NCI-H146 (cell line): ENCODE measurements at places on chromosomes 13 and 19.

- no peak for DNase-seq
Measured at GRCh38 chr19:47309608-47310007, at the start of gene C5AR1. Gene C5AR1, plus strand, starts transcription at chr19:47309861. Its CDS starts 35 bp downstream, at chr19:47309896.

DNA sequence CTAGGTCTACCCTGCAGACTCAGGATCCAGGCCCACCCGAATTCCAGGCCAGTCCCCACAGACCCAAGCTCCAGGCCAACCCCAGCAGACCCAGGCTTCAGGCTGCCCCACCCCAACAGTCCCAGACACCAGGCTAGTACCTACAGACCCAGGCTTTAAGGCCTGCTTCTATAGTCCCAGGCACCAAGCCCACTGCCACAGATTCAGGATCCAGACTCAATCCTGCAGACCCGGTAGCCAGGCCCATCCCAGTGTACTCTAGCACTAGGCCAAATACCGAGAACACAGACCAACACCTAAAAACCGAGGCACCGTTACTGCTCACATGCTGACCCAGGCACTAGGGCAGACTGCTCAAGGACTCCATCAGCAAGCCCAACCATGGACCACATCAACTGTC, 862.3 kb downstream of the UQCRFS1 start:
- DNase-seq = no peak

GRCh38 chr19:37932985-37933936, 26.3 kb downstream of the SIPA1L3 start:
- peak; percentile 62 for DNase-seq

DNA sequence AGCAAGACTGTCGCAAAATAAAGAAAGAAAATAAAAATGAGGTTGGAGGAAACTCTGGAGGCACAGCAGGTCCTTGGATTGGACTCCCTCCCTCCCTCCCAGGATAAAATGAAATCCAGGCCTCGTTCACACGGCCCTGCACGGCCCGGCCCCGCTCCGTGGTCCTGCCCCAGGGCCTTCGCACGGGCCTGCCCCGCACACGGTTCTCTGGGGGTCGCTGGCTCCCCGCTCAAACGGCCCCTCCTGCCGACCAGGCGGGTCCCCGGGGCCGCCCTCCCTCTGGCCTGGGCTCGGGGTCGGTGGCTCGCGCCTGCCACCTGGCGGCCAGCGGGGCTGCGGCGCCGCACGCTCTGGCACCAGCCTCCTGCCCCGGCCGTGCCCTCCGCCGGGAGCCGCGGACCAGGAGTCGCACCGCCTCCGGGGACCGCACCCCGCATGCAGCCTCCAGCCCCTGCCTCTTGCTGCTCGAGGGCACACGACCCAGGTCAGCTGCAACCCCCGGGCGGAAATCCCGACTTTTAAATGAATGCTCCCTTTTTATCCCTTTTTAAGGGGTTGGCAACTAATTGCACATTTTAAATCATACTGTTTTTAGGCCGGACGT, 1.5 kb upstream of the WDR18 start:
- DNase-seq = peak; percentile 33

- DNase-seq = peak; percentile 92
Measured at GRCh38 chr13:110125157-110125556, 181.8 kb downstream of the COL4A1 start.

DNA sequence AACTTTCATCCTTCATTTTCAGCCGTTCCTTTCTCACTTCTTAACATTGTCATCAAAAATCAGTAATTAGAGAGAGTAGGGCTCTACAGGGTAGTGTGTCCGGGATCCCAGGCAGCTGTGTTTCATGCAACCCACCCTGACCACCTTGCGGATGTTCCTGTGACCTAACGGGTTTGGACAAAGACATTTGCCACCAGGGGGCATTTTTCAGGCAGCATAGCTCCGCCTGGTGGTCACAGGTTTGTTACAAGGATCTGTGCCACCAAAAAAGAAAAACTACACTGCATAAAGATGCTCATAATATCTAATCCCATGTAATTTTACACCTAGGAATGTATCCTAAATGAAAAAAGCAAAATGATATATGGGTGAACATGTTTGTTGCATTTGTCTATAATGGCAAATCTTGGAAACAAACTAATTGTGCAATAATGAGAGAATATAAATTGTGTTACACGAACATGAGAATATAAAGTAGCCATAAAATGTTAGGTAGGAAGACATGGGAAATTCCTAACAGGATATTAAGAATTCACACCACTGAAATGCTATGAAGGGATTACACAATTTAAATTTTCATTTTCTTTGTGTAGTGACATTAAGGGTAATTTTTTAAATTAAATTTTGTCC, 123.0 kb downstream of the SLC7A1 start:
- DNase-seq = peak; percentile 16

DNA sequence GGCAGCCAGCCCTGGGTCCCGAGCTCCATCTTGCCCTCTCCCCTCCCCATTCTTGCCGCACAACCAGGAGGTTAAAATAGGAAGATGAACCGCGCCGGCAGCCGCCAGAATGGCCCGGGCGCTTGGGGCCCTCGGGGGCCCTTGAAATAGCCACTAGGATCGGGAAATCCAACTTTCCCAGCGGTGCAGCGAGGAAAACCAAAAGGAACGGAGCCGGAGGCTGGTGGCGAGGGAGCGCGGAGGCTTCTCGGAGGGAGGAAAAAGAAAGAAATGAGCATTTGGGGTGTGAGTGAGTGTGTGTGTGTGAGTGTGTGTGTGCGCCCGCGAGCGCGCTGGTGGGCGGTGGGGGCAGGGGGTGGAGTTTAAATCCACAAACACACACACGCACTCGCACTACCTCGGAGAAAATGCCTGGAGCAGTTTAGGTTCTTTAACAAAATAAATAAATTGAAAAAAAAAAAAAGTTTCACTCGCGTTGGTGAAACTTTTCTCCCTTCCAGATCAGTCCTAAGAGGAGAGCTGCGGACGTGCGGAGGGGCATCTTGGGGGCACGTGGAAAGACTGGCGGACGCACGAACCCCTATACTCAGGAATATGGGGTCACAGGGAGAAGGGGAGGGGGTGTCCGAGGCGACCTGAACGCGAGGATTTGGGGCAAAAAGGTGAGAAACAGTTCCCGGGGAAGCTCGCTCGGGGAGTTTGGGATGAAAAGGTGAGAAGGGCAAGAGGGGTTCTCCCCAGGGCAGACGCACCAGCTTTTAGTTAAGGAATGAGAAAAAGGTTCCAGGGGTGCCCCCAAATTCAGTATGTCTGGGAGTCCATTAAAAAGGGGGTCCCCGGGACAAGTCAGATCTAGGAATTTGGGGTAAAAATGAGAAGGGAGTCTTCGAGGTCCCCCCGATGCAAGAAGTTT, 1.3 kb downstream of the RFX2 start:
- peak; percentile 19 for DNase-seq

DNA sequence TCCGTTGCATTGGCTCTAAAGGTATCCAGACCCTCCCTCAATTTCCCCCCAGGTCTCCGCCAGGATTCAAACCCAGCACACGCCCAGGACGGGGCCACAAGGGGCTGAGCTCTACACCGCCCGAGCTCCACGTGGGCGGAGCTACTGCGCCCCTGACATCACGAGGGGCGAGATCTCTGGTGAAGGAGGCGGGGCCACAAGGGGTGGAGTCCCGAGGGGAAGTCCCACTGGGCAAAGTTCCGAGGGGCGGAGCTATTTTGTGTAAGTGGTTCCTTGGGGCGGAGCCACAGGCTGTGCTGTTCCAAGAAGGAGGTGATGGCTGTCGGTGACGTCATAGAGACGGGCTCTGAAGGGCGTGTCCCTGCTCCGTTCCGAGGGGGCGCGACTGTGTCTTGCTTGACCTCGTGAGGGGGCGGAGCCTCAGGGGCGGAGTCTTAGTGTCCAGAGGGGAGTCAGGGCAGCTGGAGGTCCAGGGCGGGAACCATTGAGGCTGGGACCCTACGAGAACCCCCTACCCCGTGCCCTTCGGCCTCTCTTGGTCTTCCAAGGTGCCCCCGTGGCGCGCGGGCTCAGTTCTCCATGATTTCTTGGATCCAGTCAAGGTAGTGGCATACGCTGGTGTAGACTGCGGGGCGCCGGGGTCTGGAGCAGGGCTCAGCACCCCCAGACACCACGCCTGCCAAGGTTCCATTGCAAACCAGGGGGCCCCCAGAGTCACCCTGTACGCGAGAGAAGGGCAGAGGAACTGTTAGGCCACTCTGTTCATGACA, 1.3 kb upstream of the KLK8 start:
- DNase-seq = no peak

- no peak for DNase-seq
Measured at GRCh38 chr13:93499991-93500390, 273.4 kb downstream of the GPC6 start.

DNA sequence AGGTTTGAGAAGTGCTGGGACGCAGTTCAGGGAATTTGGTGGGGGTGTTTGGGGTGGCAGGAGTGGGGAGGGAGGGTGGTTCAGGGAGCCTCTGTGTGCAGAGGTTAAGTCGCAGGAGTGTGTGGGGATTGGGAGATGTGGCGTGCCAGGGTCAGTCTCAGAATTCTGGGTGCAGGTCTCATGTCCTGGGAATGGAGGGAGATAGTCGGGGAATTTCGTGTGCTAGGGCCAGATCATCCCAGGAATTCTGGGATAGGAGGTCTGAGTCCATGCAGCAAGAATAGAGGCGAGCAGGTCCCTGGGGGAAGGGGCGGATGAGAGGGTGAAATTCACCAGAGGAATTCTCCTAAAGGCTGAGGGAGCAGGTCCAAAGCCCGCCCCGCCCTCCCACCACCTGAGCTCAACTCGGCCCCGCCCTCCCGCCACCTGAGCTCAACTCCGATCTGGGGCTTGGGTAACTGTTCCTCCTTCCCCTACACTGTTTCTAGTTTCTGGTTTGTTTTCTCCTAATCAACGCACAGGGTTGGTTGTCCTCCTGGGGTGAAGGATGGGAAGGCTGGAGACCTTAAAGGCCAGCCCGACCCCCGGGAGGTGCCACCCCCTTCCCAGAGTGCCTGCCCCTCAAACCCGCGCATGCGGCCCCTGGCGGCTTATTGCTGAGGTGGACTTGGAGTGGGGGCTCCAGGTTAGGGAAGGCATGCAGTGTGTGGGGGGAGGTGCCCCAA, 15.2 kb downstream of the KCNC3 start:
- peak; percentile 66 for DNase-seq

GRCh38 chr19:39438270-39438934, 2.7 kb upstream of the RPS16 start:
- no peak for DNase-seq

DNA sequence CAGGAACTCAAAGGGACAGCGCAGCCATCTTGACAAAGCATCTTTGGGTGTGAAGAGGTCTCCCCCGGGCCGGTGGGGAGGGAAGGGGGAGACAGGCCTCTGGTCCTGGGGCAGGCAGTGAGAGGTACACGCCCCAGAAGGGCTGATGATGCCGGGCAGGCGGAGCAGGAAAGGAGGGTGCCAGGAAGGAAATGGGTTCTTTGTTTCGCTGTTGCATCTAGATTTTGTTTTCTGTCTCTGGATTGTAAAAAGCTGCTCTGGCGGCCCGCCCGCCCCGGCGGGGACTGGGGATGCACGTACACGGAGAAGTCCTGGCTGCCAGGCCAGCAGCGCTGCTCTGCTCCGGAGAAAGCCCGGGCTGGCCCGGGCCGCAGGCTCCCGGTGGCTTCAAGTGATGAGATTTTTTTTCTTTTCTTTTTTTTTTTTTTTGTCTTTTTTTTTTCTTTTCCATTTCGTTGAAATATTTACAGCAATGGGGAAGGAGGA, 13.2 kb upstream of the ASF1B start:
- DNase-seq = no peak

- DNase-seq = peak; percentile 64
Measured at GRCh38 chr19:45340232-45340898, at the start of gene KLC3. Gene KLC3, plus strand, starts transcription at chr19:45340750. Its CDS starts 4,792 bp downstream, at chr19:45345542.

GRCh38 chr19:31385744-31386143, 36.5 kb upstream of the TSHZ3 start:
- DNase-seq = no peak

DNA sequence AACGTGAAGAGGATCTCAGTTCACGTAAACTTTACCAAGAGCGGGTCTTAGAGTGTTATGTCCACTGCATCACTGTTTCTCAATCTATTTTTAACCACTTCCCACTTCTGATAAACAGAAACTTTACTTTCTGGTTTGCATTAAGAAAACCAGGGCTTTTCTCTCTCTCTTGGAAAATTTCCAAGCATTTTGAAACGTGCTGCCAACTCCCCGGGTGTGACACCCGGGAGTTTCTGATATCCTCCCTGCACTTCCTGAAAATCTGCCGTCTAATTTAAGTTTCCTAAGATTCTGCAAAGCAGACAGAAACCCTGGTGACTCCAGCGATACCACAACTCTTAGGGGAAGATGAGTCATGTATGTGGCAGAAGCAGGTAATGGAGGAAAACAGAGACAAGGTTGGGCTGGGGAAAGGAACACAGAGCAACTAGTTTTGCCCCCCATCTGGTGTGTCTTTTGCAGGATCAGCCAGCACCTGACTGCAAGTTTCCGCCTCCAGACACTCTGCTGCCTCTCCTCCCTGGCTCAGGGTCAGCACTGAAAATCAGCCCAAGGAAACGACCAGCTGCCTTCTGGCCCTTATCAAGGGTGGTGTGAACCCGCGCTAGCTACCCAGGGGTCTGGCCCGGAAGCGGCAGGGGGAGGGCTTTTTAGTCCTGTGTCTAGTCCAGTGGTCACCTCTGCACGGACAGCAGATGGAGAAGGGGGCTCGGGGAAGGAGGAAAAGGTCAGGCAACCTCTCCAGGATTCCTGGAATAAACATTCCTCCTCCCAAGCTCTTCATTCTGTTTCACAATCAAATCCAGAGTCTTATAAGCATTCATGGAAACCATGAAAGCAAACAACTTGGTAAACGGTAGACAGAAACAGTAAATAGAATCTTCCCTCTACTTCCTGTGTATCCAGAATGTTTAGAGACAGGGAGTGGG, 11.3 kb upstream of the FFAR2 start:
- no peak for DNase-seq
